ENCODE measurements at places on chromosomes 12 and 14.

DNA sequence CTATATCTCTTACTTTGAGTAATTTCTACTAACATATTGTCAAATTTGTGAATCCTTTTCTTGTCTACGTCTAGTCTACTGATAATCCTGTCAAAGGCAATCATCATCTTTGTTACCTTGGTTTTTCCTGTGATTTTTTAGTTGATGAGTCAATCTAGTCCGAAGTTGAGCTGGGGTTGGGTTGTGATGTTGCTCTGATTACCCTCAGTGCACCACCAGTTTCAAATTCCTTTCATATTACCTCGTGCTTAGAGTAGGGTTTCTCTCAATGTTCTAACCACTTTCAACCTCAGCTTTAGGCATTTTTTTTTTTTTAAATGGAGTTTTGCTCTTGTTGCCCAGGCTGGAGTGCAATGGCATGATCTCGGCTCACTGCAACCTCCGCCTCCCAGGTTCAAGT lies 186.8 kb downstream of the BTG1 start:
- DNase-seq = no peak

DNA sequence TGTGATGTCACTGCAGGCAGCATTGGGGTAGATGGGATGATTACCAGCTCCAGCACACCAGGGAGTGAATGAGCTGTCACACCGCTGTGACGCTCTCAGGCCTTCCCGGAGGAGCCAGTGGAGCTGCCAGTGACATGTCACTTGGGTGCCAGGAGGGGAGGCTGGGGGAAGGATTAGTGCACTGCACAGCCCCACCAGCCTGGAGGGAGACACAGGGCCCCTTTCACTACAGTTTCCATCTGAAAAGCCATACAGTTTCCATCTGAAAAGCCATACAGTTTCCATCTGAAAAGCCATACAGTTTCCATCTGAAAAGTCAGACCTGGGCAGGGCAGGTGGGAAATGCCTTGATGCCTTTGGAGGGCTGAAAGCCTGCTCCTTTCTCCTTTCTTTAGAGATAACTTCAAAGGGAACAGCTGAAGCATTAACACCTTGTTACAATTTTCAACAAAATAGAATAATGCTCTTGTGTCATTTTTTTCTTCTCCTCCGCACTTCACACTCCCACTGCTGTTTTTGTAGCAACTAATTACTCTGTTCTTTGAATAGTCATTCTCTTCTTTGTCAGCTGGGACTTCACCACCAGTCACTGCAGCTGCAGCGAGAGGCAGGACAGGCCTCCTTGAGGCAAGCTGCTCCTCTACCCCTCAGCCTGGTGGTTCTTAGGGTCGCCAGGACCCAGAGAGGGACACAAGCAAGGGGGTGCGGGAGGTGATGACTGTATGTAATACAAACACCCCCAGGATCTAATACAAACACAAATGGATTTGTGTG lies 256.9 kb upstream of the RGS6 start:
- DNase-seq = no peak

- DNase-seq = no peak
Observed at GRCh38 chr12:108346727-108347710, 7.9 kb upstream of the CMKLR1 start.

DNA sequence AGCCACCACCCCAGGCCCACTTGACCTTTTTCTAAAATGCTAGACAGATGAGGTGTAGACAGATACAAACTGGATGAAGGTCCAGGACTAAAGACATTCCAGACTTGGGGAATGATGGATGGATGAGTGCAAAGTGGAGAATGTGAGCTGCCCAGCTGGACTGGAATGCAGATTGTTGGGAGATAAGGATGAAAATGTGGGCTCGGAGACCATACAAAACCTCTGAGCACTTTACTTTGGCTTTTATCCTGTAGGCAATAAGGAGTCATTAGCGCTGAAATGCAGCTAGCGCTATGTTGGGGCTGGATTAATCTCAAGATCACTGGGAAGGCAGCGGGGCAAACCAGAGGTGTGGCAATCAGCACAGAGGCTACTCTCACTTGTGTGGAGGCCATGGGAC lies 64.7 kb upstream of the GNPNAT1 start:
- no peak for DNase-seq

- no peak for DNase-seq
Observed at GRCh38 chr12:53601296-53601847, 24.8 kb downstream of the ATF7 start.

DNA sequence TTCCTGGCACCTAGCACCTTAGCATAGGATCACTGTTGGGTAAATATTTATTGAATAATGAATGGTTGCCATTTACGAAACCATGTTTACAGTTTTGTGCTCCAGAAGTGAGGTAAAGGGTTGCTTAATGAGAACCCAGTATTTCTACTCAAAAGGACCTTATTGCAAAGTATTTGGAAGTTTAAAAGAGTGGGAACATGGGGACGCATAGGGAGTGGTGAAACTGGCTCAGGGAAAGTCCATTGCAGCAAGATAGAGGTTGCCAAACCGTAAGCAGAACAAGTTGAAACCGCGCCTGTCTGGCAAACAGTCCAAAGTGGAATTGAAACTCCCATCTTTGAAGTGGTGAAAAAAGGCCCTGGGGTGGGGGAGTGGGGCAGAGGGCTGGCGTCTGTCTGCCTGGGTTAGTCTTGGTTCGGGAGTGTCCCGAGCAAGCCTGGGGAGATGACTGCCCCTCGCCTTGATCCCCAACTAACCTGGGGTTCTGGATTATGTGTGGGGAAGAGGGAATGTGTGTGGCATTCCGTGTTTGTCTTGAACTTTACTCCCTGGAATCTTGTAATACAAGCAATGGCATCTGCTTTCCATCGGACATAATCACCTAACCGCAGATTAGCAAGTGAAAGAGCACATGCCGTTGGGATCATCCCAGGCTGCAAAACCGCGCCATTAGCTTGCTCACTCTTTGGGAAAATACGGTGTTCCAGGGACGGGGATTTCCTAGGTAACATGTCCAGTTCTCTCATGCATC lies 7.2 kb downstream of the ALDH2 start:
- DNase-seq = peak; percentile 95

- DNase-seq = peak; percentile 85
Observed at GRCh38 chr12:94263011-94263811, 114.8 kb downstream of the PLXNC1 start.

DNA sequence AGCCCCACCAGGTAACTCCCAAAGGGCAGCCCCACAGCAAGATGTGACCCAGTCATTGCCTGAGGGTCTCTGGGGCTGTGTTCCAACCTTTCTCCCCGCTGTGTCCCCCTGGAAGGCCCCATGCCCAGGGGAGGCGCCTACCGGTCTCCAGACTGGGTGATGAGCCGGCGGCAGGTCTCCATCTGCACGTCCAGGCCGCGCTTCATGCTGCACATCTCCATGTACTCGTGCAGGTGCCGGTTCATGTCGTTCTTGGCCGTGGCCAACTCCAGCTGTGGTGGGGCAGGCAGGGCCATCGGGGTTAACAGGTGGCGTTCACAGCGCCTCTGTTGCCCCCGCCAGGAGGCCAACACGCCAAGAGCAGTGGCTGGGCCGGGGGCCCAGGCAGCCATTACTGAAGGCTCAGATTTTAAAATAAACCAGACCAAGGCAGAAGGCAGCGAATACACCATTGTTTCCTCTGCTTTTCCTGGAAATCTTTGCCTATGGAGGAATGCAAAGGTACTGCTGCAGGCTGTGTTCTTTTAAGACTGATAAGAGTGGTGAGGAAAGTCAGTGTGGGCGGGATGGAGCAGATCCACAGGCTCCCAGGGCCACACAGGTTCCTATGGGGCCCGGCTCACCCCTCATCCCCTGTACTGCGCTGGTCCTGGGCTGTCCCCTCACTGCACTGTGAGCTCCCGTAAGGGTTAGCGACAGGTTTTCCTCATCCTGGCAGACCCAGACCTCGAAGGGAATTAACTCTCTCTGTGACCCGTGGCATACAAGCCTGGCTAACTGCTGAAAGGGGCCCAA lies 7.3 kb downstream of the GAPDH start:
- no peak for DNase-seq

- no peak for DNase-seq
Observed at GRCh38 chr14:76901171-76902055, 75.2 kb downstream of the LRRC74A start.

DNA sequence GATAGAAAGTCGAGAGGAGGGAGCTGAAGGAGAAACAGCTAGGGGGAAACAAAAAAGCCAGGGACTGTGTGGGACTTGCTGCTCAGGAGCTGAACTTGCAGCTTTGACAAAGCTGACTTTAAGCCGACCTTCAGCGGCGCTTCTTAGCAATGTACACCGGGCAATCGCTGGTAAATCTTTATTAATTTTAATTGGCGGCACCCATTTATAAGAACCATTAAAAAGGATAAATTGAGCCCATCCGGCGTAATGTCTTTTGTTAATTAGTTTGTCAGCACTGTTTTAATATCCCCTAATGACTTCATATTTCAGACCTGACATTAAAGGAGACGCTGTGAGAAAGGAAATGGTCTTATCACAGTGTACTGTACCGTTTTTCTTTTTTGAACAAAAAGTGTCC lies 86.2 kb upstream of the VASH1 start:
- DNase-seq = no peak
